CD8-positive, alpha-beta memory T cell (primary cell): ENCODE measurements at places on chromosomes 7 and 10.

DNA sequence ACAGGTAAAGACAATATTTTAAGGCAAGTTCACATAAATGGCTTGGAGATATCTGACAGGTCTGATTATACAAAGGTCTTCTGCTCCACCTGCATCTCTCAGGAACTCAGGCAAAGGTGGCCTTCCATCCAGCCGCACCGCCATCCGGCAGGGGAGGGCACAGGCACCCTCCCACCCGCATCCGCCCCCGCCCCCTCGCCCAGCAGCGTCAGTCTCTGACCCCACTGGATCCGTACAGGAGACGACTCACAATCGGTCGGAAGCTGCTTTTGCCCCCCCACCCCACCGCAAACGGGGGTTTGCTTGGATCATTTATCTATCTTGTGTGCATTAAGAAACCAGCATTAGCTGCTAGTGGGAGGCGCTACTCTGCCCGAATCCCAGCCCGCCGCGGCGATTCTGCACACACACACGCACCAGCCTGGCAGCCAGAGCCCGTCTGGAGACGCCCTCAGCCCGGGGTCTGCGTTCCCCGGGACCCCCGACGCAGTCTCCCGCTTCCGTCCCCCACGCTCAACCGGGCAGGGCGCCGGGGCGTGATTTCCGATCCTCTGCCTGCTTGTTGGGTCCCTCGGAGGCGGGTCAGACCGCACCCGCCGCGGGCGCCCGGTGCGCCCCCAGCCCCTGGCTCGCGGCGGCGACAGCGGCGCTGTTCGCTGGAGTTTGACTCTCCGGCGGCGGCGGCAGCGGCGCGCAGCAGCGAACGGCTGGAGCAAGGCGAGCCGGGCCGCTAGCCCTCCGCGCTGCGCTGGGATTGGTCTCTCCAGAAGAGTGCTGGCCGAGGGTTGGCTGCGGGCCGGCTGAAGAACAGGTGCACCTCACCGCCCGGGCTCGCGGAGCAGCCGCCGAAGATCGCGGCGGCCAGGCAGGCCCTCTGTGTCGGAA is 820 bp upstream of the NRG3 start:
- DNase-seq, result no peak

- no peak for DNase-seq
These were observed 121.4 kb downstream of the TCF7L2 start for GRCh38 chr10:113071446-113071845.

DNA sequence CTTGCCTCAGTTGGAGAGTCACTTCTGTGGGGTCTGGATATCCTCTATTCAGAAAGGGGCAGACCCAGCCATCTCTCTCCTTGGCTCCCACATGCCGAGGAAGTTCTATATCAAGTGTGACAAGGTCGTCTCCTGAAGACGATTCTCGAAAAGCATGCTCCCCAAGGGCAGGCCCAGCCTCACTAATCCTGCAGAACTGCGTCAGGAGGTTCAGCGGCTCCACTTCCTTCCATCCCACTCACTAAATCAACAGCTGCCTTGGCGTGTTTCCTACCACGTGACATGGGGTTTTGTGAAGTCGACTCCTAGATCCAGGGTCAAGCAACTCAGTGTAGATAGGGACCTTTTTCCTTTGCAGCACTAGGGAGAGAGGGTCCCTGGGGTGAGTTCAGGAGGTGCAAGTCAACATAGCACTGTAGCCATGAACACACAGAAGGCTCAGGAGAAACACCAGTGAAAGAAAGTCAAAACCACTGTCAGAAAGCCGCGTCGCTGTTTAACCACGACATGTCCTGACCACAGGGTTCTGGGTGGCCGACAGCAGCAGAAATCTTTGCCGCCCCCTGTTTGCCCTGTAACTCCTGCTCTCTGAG is 156.4 kb downstream of the PRPF18 start:
- DNase-seq, result no peak

GRCh38 chr7:22855049-22855392 is 32.4 kb upstream of the TOMM7 start:
- peak; percentile 18 for DNase-seq

DNA sequence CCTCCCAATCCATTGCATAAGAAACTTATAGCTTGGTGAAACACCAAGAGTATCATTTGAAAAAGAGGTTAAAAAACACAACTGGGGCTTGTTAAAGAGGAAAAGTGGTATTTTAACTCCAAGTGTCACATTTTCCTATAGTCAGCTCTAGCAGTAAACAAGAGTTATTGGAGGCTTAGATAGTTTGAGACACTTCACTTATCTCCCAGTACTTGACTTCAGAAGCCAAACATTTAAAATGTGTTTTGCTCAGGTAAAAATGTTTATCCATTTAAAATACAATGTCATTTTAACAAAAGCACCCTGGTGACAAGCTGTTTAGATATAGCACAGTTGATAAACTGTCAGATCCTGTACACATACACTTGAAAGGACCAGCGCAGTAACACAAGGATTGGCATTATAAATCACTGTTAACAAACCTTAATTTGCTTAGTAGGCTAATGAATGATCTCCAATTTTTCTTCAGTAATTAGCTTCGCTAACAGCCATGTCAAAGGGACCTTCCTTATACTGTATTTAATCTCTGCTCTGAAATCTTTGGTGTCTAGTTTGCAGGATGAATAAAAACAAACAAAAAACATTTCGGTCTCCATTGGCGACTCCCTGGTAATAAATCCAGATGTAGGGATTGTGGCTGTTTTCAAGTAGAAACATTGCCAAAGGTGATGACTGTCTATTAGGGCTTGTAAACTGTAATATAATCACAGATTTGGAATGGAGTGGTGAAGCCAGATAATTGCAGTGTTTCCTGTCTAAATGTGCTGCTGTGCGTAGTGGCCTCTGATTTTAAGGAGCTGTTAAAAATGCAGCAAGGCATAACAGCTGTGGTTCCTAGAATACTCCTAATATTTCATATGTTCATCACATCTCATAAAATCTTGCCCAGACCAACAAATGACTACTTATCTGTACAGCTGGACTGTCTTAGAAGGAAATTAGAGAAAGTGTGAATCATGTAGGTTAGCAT is 545.1 kb downstream of the AUTS2 start:
- no peak for DNase-seq

DNA sequence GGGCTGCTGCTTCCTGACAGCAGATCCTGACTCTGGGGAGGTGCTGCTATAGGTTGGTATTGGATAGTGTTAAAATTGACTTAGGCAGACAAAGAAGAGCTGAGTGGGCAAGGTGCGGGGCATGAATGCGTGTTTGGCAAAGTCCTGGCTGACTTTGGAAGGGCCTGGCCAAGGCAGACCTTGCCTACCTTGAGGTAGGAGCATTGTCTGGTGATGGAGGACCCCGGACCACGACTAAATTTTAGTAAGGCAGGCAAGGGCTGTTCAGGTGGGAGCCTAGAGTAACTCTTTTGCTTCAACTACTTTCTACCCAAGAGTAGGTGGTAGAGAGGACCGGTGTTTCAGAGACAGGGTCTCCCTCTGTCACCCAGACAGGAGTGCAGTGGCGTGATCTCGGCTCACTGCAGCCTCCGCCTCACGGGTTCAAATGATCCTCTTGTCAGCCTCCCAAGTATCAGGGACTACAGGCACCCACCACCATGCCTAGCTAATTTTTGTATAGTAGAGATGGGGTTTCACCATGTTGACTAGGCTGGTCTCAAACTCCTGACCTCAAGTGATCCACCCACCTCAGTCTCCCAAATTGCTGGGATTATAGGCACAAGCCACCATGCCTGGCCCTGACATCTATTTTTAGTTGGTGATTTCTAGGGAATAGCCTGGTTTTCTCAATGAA is 12.2 kb upstream of the LAT2 start:
- no peak for DNase-seq

DNA sequence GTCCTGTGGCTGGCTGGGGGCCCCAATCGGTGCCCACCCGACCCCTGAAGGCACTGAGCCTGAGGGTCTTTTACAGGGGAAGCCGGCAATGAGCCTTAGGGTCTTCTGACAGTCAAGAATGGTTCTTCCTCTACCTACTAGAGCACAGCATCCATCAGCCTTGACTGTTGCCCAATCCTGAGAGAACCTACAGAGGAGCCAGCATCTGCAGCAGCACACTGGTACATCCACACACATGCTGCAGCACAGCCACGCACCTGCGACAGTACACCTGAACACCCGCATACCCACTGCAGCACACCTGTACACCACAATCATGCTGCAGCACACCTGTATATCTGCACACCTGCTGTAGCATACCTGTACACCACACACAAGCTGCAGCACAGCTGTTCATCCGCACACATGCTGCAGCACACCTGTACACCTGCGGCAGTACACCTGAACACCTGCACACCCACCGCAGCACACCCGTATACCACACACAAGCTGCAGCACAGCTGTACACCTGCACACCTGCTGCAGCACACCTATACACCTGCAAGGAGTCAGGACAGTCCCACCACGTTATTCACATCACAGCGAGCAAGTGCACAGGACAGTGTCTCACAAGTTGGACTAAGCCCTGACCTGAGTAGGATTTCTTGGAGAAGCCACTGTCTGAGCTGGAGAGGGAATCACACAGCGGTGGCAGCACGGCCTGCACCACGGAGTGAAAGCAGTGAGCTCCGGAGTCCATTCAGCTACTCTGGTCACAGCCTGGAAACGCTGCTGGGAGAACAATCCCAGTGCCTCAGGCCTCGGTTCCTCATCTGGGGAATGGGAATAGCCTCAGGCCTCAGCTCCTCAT is 56.4 kb downstream of the VIPR2 start:
- no peak for DNase-seq

- no peak for DNase-seq
These were observed 242.8 kb downstream of the PHTF2 start for GRCh38 chr7:78041423-78041822.

- no peak for DNase-seq
These were observed 104.6 kb downstream of the HECTD2 start for GRCh38 chr10:91514787-91515186.

- no peak for DNase-seq
These were observed at the start of gene PPP1R3C for GRCh38 chr10:91632671-91633550. Gene PPP1R3C, minus strand, starts transcription at chr10:91633071. Its CDS starts 102 bp downstream, at chr10:91632969.

- DNase-seq, result no peak
These were observed 13.9 kb downstream of the MEST start for GRCh38 chr7:130505753-130506152.

DNA sequence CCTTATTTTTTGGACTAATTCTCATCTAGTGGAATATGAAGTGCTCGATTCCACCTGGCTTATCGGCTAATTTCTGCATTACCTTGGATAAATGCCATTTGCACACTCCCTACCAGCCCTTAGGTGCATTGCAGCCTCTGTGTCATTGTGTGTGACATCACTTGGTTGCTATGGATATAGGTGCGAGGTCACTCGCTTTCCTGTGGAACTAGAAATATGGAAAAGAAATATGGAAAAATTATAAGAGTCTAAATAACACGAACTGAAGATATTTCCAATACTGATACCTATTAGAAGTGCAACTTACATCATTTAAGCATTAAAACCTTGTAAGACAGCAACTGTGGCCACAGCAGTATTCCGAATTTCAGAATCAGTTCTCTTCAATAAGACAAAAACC is 2.0 kb downstream of the YWHAG start:
- DNase-seq, result no peak

DNA sequence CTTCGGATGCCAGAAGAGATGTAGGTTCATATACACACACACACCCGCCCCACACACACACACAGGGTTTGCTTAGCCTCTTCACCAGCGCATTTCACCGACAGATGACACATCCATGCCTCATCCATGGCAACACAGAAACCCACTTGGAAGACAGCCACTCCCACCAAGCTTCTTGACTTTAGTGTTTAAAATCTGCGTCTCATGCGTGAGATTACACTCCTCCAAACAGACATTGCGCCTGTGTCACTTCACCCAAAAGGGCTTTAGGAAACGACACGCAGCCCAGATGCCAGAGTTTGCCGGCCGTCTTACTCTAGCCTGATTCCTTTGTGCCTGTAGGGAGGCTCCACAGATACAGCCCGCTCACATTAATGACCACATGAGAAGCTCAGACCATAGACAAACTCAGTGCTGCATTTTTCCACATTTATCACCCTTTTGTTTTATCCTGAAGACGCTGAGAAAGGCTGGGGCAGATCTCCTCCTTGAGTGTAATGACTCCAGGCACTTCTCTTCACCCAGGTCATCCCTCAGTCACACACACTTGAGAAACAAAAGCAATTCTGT is 73.8 kb downstream of the DIP2C start:
- no peak for DNase-seq

DNA sequence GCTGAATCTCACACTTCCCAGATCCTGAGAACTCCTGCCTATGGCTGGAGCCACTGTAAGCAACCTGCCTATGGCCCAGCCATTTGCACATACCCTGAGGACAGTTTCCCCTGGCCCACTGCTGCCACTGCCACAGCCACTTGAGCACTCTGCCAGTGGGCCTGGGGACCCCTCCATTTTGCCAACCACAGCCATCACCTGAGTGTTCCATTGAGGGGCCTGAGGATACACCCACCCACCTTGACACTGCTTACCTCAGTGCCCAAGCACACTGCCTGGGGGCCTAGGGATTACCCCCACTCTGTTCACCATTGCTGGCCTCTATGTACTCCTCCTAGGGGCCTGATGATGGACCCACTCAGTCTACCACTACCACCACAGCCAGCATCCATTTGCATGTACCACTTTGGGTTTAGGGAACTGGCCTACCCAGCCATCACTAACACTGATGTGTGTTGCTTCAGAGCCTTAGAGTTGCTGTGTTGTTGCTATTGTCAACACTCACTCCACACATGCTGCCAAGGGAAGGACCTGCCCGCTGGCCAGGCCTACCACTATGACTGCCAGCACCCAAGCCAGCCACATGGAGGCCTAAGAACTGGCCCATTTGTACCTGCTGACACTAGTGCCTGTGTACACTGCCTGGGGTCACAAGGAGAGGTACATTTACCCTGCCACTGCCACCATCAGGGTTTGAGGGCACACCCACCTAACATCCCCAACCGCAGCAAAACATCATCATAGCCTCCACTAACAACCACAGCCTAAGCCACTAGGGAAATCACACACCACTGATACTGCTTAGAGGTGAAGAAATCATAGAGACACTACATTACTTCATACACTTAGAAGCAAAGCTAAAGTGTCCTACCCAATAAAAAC is 45.9 kb upstream of the ANTXRL start:
- DNase-seq, result no peak

DNA sequence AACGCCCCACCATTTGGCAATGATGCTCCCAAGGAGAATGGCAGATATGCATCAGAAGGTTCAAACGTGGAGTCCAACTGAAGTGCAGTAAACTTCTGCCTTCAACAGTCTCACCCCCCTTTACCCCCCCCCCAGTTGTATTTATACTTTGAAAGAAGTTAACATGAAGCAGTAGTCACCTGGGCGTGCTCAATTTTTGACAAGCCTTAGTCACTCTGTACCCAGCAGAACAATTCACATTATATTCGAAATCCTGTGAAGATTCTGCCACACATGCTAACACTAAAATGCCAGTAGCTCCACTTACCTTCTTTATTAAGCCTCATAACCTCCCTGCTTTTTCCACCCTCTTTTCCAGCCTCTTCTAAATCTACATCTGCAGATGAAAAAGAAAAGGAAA is 894 bp downstream of the ATXN7L1 start:
- DNase-seq, result no peak
